ENCODE measurements at places on chromosomes 12 and 14. TPM values are rescaled to one million over a fixed set of nuclear protein-coding genes. Genes with fewer than 3 reads are reported as not detected.

Gene GON7
- total RNA-seq = 7.4 TPM

DNA sequence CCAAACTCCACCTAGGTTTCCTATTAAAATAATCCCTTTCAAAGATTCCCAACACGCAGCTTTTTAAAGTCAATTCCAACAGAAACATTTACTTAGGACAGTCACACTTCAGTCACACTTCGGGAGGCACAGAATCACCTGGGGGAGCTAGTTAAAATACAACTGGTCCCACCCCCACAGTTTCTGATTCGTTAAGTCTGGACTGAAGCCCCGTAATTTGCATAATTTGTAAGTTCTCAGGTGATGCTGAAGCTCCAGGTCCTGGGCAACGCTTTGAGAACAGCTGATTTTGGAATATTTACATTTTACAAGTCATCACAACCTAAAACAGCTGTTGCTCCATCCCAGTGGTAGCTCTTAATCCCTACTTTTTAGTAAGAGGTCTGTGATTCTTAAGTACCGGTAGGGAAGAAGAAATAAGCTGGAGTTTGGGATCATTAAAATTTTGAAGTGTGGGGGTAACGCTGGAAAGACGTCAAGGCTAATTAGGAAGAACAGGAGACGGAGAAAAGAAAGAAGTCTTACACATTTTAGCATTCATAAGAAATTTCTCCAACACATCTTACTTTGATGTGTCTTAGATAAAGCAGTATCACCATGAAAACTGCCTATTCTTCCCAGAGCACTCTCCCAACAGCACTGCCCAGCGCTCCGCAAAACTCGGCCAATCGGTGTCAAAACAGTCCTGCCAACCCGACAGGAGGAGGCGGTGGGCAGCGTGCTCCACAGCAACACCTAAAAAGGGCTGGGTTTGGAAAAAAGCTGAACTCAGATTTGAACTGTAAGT is 1.1 kb downstream of the IPO8 start:
- DNase-seq = peak; percentile 24

- no peak for DNase-seq
These were observed 91.0 kb downstream of the SLC8A3 start for GRCh38 chr14:70097576-70098249.

DNA sequence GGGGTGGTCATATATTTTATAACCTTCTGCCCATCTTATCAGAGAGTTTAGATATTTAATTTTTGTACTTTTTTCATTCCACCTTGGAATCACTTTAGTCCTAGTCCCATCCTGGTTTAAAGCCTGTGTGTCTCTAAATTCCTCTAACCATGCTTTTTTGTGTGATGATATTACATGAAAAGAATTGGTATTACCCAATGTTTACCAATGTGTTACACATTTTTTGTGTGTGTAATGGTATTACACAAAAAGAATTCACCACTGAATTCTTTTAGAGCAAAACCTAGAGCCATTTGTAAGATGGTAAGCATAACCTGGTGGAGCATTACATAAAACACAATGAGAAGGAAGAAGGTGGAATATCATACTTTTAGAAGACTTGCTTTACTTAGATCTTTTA is 77.5 kb downstream of the FAR2 start:
- DNase-seq = no peak

DNA sequence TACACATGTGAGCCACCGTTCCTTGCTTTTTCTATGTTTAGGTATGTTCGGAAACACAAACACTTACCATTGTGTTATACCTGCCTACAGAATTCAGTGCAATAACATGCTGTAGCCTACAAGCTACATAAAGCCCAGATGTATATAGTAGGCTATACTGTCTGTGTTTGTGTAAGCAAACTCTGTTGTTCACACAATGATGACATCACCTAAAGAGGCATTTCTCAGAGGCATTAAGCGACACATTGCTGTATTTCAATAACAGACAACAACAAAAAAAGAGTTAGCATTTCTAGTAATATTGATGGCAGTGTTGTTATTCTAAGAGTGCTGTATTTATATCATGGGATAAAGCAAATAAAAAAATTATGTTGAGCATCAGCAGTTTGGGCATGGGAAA is 70.2 kb downstream of the MED13L start:
- DNase-seq = no peak

Gene TGM1
- total RNA-seq = 5.2 TPM

Gene LBHD2
- total RNA-seq = not detected

GRCh38 chr12:122473543-122474323 is 27.0 kb downstream of the ZCCHC8 start:
- no peak for DNase-seq

DNA sequence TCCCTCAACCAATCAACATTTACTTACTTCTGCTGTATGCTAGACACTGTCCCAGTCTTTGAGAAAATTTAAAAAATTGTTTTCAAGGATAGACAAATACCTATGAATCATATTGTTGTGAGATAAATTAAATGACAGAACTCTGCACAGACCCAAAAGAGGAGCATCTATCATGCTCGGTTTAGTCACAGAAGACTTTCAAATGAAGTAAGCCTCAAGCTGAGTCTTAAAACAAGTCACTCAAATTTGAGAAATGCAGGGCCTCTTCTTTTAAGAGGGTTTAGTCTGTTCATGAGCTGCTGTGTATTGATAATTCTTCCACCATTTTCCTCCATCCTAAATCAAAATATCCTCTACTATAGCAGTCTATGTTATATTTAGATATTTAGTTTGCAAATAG is 24.4 kb upstream of the COCH start:
- DNase-seq = no peak

GRCh38 chr12:80415466-80415865 is 28.6 kb upstream of the PTPRQ start:
- no peak for DNase-seq

- DNase-seq = no peak
These were observed 1.6 kb downstream of the C12orf42 start for GRCh38 chr12:103494051-103494733.

Gene GDF3
- total RNA-seq = 34.4 TPM

GRCh38 chr12:101782273-101782731 is 43.0 kb upstream of the SYCP3 start:
- DNase-seq = no peak

DNA sequence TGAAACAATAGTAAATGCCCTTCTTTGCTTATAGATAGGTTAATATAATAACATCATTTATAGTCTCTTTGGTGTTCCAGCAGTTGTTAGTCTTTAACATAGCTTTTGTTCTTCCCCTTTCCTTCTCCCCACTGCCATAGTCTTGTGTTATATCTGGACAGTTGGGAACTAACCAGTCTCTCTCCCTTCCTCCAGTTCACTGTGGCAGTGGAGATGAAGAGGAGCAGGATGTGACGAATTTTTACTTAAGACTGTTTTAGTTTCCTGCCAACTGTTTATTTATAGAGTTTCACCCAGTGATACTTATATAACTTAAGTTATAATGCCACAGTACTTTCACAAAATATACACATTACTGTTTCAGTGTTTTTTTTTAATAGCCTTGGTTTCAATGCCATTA is 277.4 kb downstream of the PDZRN4 start:
- no peak for DNase-seq

DNA sequence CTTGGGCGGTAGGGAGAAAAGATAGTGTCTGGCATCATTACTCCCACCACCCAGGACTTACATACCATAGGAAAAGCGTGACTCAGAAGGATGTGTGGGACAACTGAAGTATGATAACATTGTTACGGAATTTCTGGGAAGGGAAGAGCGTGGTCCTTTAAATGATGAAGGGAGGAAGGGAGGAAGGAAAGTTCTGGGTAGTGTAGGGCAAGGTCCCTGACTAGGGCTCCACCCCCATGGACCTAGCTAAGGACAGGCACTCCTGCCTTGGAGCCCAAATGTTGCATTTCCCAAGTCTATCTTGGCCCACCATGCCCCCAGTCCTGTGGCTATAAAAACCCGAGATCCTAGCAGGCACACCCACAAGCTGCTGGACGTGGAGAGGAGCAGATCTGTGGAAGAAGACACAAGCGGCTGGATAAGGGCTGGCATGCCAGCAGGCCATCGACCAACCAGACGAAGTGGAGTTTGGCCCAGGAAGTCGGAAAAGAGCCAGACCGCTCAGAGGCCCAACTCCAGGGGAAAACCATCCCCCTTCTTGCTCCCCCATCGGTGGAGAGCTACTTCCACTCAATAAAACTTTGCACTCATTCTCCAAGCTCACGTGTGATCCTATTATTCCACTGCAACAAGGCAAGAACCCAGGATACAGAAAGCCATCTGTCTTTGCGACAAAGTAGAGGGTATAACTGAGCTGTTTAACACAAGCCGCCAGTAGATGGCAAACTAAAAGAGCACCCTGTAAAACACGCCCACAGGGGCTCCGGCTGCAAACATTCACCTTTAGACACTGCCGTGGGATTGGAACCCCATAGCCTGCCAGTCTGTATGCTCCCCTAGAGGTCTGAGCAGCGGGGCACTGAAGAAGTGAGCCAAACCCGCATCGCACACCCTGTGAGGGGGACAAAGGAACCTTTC is 23.0 kb upstream of the RAB21 start:
- peak; percentile 42 for DNase-seq

GRCh38 chr12:109255377-109255776 is 53.7 kb downstream of the FOXN4 start:
- peak; percentile 46 for DNase-seq

Gene GRIP1
- 22.5 TPM for total RNA-seq

DNA sequence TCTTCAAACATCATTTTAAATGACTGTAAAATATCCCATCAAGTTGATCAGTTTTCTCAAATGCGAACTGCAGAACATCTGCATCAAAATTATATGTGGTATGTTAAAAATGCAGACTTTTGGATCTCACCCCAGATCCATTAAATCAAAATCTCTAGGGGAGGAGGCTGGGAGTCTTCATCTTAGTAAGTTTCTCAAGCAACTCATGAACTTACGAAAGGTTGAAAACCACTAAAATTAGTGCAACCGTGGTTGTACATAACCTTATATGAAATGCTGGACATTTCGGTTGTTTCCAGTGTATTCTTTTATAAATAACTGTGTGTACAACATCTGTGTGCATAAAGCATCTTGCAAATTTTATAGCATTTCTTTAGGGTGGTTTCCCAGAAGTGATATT is 39.2 kb downstream of the ZFP36L1 start:
- no peak for DNase-seq

DNA sequence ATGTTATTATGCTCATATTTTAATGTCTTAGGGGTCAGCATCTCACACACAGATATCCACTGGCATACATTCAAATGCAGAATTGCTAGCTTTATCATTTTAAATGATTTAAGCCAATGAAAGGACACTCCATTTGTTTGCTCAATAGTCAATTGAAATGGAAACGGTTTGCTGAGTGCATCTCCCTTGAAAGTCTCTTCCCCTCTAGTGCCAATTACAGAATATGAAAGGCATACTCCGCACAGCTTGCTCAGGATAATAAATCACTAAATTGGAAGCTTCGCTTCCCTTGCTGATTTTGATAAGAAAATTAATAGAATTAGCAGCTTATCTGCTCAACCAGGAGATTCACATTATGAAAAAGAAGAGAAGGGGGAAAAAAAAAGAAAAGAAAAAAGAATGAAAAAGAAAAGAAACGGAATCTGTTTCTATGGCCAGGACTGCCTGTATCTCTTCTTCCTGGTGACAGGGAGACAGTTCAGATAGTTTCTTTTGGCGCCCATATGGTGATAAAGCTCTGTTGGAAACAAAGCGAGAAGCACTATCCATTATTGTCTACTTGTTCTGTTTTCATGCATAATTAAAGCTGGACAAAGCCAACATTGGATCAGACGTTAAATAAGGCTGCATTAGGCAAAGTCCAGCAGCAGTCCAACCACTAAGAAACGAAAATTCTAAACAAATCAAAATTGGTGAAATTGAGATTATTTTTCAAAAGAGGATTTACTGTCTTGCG is 225.0 kb downstream of the GXYLT1 start:
- DNase-seq = no peak

Gene ABCC9
- 0.02 TPM for total RNA-seq

DNA sequence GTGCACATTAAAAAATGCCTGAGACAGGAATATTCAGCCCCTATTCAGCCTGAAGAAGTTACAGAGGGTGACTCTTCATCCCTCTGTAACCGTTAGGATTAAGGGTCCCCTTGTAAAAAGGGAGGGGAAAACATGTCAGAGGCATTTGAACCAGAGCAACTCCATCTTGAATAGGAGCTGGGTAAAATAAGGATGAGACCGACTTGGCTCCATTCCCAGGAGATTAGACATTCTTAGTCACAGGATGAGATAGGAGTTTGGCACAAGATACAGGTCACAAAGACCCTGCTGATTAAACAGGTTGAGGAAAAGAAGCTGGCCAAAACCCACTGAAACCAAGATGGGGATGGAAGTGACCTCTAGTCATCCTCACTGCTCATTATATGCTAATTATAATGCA is 19.9 kb upstream of the MDM1 start:
- no peak for DNase-seq

Gene OASL
- total RNA-seq = 0.28 TPM

Gene CCDC177
- 2.1 TPM for total RNA-seq

Gene SLC6A13
- total RNA-seq = 0.37 TPM

GRCh38 chr12:116892349-116893140 is 11.3 kb upstream of the HRK start:
- no peak for DNase-seq

- DNase-seq = peak; percentile 33
These were observed 169.5 kb upstream of the DAAM1 start for GRCh38 chr14:59018978-59019377.

Gene TRHDE
- 5.5 TPM for total RNA-seq

Gene P2RX4
- 13.9 TPM for total RNA-seq

- no peak for DNase-seq
These were observed 269.9 kb downstream of the RPL10L start for GRCh38 chr14:46381674-46382073.

Gene TCP11L2
- 12.8 TPM for total RNA-seq

Gene PPP1R36
- total RNA-seq = 0.55 TPM

Gene IPO8
- 44.8 TPM for total RNA-seq

- no peak for DNase-seq
These were observed 4.6 kb upstream of the SAMD4A start for GRCh38 chr14:54562334-54562733.

DNA sequence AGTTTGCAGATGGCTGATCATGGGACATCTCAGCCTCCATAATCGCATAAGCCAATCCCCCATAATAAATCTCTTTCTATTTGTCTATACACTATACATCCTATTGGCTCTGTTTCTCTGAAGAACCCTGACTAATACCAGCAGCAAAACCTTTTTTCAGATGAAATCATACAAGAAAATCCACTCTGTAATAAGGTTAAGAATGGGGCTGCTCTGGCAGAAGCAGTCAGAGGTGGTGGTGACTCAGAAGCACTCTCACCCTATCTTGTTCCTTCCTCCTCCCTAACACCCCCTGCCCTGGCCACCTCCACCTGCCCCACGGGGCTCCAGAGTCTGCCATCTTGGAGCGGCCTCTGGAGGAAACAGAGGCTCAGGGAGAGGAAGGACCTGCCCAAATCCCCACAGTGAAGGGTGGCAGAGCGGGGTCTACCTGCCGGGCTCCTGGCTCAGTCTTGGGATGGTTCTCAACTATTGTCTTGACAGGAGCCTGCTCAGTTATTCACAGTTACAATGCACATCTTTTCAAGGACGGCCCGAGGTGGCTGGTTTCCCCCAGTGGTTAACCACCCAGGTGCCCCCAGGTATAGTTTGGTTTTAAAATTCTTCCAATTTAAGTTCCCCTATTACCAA is 109.3 kb upstream of the EVL start:
- no peak for DNase-seq

All from WTC11 (cell line).